ENCODE measurements at places on chromosomes 5 and 9. TPM values are rescaled to one million over a fixed set of nuclear protein-coding genes. Genes with fewer than 3 reads are reported as not detected.

The PCDHAC1 gene
- total RNA-seq = 2.1 TPM

The OCLN gene
- total RNA-seq = 9.7 TPM

The GNA14 gene
- total RNA-seq = 0.14 TPM

The THG1L gene
- 25.4 TPM for total RNA-seq

The TMED9 gene
- total RNA-seq = 288 TPM

The PKD2L2 gene
- not detected for total RNA-seq

The SPATA31D1 gene
- total RNA-seq = not detected

The CCNO gene
- total RNA-seq = 7.5 TPM

The GCNT4 gene
- total RNA-seq = 0.33 TPM

The FXN gene
- total RNA-seq = 27.1 TPM

The ST6GALNAC4 gene
- total RNA-seq = 18.4 TPM

The HTR1A gene
- not detected for total RNA-seq

The POLR3G gene
- 14.7 TPM for total RNA-seq

The EIF4E1B gene
- not detected for total RNA-seq

The ACOT12 gene
- total RNA-seq = not detected

The LCP2 gene
- total RNA-seq = not detected

The STPG3 gene
- total RNA-seq = not detected

The PCDHAC2 gene
- 7.4 TPM for total RNA-seq

The ZNF354C gene
- total RNA-seq = 0.53 TPM

The PCDHGA4 gene
- total RNA-seq = 0.14 TPM

The LHX2 gene
- total RNA-seq = 5.0 TPM

The LURAP1L gene
- 21.8 TPM for total RNA-seq

The C9orf50 gene
- total RNA-seq = not detected

The GNG10 gene
- 56.0 TPM for total RNA-seq

The PCA3 gene
- not detected for total RNA-seq

The SPATA31C1 gene
- total RNA-seq = not detected

The UBE2QL1 gene
- 0.16 TPM for total RNA-seq

The LCN1 gene
- total RNA-seq = not detected

The EQTN gene
- total RNA-seq = not detected

The SPINK13 gene
- total RNA-seq = not detected

The FOXD4L6 gene
- total RNA-seq = not detected

The ADGRD2 gene
- not detected for total RNA-seq

The NR6A1 gene
- 2.1 TPM for total RNA-seq

The ARHGEF39 gene
- 18.0 TPM for total RNA-seq

The TSLP gene
- total RNA-seq = not detected

The GKAP1 gene
- total RNA-seq = 5.8 TPM

The ROPN1L gene
- total RNA-seq = 2.3 TPM

The PCDHB4 gene
- total RNA-seq = not detected

The DBH gene
- total RNA-seq = not detected

The CTNND2 gene
- total RNA-seq = not detected

The SPOCK1 gene
- total RNA-seq = 17.0 TPM

The DDX31 gene
- 24.7 TPM for total RNA-seq

All from A549 treated with ZK216348 at 1 μM for 4 hours (cell line).